ENCODE measurements at places on chromosomes 13 and 19. TPM values are rescaled to one million over a fixed set of nuclear protein-coding genes. Genes with fewer than 3 reads are reported as not detected.

GRCh38 chr19:16343156-16343555 lies 18.5 kb downstream of the KLF2 start:
- no peak for DNase-seq

DNA sequence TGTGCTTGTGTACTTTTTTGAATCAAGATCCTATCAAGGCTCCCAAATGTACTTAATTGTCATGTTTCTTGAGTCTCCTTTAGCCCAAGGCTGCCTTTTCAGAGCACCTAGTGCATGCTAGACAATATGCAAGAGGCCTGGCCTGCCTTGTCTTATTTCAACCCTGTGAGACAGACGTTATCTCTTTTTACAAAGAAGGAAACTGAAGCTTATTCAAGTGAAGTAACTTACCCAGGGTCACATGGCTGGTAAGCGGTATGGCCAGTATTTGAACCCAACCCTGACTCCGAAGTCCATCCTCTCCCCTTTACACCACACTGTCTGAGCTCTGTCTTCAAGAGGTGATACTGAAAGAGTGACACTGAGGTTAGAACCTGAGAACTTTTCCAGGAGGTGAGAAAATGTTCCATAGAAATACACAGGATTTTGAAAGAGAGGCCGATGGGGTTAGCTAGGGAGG lies 505.1 kb downstream of the FOXO1 start:
- no peak for DNase-seq

DNA sequence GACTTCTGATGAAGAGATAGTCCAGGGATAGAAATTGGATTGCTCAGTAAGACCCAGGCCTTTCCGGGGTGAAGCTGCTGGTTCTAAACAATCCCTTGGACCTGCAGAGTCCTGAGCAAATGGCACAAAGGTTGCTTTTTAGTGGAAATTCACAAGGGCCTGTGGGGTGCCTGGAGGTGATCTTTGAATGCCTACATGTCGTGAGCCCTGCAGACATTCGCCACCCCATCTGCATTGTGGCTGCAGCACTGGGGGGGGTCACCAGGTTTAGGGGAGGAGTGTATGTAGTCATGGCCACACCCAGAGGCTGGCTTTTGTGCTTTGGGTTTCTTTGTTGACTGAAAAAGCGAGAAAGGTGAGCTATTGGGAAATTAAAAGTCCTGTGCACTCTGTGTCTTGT lies 41.4 kb downstream of the SLC7A9 start:
- no peak for DNase-seq

PLPPR3 gene
- not detected for total RNA-seq

GRCh38 chr19:33403973-33404304 lies 30.4 kb downstream of the CEBPG start:
- DNase-seq: no peak

DNA sequence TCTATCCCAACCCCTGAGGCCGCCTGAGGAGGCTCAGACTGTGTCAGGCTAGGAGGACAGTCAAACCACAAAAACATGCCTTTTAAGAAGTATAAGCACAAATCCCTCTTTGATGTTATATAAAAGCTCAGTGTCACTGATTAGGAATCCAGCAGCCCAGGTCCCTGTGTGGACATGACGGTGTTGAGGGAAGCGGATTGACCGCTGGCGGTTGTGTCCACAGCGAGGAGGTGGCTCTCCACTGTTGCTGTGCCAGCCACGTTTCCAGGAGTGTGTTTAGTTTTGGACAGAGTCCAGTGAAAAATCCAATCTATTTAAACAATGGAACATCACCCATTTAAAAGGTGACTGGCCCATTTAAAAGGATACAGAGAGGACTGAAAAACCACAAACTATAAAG lies 7.5 kb upstream of the GJA3 start:
- no peak for DNase-seq

GAPDHS gene
- total RNA-seq: not detected

DNA sequence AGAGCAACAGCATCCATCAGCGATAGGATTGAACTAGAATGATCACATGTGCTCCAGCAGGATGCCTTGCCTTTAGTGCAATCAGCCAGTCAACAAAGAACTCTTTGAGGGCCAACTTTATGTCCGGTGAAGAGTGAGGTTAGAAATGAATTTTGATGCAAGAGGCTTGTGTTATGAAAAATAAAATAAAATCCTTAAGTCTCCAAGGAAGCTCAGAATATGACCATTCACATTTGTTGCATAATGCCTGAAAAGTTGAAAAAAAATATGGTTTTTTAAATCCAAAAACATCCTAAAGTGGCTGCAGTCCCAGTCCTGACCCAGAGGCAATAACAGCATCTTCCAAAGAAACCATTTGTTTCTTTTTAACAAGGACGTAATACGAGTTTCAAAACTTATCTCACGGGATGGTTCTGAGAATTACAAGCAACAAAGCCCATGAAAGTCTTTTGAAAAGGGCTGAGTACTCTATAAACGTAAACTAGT lies 61.3 kb downstream of the DCLK1 start:
- no peak for DNase-seq

GRCh38 chr13:28557725-28558520 lies 63.0 kb upstream of the FLT1 start:
- no peak for DNase-seq

DNA sequence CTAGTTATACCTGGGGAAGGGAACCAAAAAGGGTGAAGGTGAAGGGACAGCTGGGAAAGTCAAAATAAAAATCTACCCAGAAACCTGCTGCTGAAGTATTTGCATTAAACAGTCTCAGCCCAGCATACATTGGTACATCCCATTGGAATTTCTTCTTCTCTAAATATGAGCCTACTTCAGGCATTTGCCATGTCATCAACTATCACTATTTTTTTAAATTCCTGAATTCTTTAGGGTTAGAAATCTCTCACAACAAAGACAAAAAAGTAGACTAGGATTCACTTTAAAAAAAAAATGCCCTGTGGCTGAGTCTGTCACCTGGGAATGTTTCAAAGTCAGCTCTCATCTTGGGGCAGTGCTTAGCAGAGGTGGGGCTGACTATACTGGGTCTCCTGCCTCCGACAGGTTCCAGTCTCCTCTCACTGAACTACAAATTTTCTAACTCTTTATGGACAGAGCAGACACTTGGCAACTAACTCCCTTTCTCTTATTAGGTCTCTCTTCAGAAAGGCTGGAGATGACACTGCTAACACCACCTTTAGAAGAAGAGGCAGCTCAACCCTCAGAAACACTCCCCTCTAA lies 141.2 kb downstream of the LHFPL6 start:
- DNase-seq: no peak

- no peak for DNase-seq
Measured at GRCh38 chr19:11377237-11377636, 2.8 kb downstream of the SWSAP1 start.

TMC4 gene
- 4.0 TPM for total RNA-seq

DNA sequence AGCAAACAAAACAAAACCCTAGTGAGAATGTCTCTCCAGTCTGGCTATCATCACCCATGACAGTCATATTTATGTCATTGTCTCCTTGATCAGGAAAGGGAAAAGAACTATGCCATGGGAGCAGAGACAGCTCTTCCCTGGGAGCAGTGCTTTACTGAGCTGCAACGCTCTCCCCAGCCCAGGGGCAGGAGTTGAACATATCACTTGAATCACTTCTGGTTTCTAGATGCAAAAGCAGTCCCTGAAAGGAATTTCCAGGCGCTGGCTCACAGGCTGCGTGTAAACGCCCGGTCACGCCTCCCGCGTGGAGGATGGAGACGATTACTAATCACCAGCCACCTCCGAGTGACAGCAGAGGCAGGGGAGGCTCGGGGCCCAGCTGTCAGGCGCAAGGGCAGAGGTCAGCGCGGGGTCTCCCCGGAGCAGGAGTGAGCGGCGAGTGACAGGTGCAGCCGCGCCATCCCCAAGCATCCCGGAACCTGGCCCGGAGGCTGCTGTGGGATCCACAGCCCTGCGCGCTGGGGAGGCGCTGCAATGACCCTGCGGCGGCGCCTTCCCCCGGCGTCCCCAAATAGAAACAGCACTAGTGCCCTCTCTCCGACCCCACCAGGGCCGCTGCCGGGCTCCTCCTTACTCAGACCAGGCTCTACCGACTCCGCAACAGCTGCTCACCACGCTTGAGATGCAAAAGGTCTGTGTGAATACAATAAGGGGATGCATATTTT lies 23.5 kb upstream of the DCLK1 start:
- no peak for DNase-seq

ZNF865 gene
- 20.9 TPM for total RNA-seq

DNA sequence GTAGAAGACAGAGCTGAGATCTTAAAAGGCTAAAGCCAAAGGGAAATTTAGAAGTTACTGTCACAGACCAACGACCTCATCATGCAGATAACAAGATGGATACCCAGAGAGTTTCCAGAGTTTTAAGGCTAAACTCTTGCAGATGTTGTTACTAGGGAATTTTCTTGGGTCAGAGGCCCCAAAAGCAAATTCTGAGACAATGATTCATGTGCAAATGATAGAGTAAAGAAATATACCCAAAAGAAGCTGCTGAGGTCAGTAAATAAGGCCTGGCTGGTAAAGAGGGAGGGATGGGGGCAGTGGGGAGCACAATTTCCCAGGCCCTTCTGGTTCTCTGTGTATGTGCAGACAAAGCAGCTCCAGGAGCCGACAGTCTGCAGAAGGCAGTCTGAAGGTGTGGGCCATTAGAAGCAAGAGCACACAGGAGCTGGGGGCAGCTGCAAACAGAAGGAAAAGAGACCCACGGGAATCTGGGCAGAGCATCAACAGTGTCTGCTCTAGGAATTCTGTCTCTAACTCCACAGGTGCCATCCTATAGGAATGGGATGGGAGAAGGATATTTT lies 330.8 kb downstream of the TBC1D4 start:
- no peak for DNase-seq

GRCh38 chr19:42445948-42446347 lies 3.2 kb upstream of the CXCL17 start:
- DNase-seq: no peak

HIPK4 gene
- total RNA-seq: not detected

GDF15 gene
- total RNA-seq: 11.3 TPM

- DNase-seq: no peak
Measured at GRCh38 chr19:46978171-46978869, 41.3 kb upstream of the NPAS1 start.

GJA3 gene
- 0.13 TPM for total RNA-seq

GRCh38 chr13:93640452-93640851 lies 413.8 kb downstream of the GPC6 start:
- DNase-seq: no peak

- no peak for DNase-seq
Measured at GRCh38 chr19:9039728-9040127, 29.5 kb upstream of the MUC16 start.

- no peak for DNase-seq
Measured at GRCh38 chr13:76446191-76446590, 440.0 kb downstream of the KCTD12 start.

- no peak for DNase-seq
Measured at GRCh38 chr19:10551698-10552301, 8.1 kb downstream of the ATG4D start.

- DNase-seq: no peak
Measured at GRCh38 chr19:22527554-22527953, 105.4 kb upstream of the ZNF98 start.

- no peak for DNase-seq
Measured at GRCh38 chr13:50629497-50629896, 214.0 kb downstream of the DLEU7 start.

GRCh38 chr19:9937001-9937411 lies 691 bp upstream of the OLFM2 start:
- no peak for DNase-seq

DNA sequence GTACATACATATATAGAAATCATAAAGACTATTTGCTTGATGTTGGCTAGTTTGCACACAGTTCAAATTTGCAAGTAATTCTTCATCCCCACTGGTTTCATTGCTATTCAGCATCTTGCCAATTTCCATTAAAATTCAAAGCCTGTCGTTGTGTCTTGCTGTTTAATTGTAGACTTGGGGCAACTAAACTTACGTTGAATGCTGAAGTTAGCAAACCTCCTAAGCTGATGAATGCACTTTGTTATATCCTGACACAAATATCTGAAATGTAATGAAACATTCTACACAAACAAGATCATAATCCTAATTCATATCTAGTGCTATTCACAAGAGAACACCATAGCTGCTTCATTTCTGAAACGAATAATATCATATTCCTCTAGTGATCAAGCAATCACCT lies 381.2 kb downstream of the ITGBL1 start:
- DNase-seq: no peak

ZNF528 gene
- total RNA-seq: 34.0 TPM

- no peak for DNase-seq
Measured at GRCh38 chr13:60590800-60591747, 194.1 kb downstream of the TDRD3 start.

AMER2 gene
- total RNA-seq: not detected

DNA sequence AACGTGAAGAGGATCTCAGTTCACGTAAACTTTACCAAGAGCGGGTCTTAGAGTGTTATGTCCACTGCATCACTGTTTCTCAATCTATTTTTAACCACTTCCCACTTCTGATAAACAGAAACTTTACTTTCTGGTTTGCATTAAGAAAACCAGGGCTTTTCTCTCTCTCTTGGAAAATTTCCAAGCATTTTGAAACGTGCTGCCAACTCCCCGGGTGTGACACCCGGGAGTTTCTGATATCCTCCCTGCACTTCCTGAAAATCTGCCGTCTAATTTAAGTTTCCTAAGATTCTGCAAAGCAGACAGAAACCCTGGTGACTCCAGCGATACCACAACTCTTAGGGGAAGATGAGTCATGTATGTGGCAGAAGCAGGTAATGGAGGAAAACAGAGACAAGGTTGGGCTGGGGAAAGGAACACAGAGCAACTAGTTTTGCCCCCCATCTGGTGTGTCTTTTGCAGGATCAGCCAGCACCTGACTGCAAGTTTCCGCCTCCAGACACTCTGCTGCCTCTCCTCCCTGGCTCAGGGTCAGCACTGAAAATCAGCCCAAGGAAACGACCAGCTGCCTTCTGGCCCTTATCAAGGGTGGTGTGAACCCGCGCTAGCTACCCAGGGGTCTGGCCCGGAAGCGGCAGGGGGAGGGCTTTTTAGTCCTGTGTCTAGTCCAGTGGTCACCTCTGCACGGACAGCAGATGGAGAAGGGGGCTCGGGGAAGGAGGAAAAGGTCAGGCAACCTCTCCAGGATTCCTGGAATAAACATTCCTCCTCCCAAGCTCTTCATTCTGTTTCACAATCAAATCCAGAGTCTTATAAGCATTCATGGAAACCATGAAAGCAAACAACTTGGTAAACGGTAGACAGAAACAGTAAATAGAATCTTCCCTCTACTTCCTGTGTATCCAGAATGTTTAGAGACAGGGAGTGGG lies 11.3 kb upstream of the FFAR2 start:
- DNase-seq: no peak

Data from spleen (tissue), 13 donors.